Upper lobe of right lung (tissue), 1 donor: ENCODE measurements at places on chromosomes 7 and 10. TPM values are rescaled to one million over a fixed set of nuclear protein-coding genes. Genes with fewer than 3 reads are reported as not detected.

GRCh38 chr7:155858521-155859061 is 46.3 kb upstream of the SHH start:
- H3K27me3 ChIP-seq: no peaks in the 10 kb centered on the region
- no peak overlapping the region for H3K27ac ChIP-seq
- DNase-seq: no peak
- H3K4me3 ChIP-seq: no peak overlapping the region
- peaks cover 5% of the 10 kb centered on the region for H3K4me1 ChIP-seq
- H3K36me3 ChIP-seq: no peaks in the 10 kb centered on the region

The NRCAM gene
- total RNA-seq: 2.0 TPM

DNA sequence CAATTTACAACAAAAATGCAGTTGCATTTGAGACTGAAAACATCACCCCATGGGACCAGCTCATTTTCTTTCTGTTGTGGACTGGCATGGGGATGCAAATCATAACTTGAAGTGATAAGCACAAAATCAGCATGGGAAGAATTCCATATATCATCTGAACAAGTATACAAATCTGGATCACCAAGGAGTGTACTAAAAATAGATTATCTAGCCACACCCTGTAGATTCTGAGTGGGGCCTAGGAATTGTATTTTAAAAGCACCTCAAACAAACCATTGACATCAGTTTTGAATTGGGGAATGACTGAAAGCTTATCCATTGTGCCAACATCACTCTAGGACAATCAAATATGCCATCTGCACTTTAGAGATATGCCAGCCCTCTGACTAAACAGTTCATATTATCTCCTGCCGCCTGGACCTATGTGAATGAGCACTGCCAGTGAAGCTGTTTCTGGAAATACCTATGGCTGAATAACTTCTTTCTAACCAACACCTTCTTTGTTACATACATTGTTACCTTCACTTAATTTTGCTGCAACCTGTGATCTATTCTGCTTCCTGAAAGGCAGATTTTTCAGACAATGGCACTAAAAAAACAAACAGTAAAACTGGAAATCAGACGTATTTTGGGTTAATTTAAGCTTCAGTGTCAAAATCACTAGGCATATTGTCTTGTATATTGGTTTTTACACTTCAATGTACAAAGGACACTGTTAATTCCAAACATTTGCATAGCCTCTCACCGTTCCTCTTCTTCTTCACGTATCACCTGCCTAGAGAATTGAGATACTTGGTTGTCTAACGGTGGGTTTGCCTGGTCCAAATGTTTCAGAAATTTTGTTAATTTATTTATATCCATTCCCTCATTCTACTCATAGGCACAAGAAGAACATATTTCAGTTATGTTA is 42.4 kb upstream of the HGF start:
- no peaks in the 10 kb centered on the region for H3K27me3 ChIP-seq
- H3K36me3 ChIP-seq: no peaks in the 10 kb centered on the region
- no peak overlapping the region for H3K27ac ChIP-seq
- no peaks in the 10 kb centered on the region for H3K4me1 ChIP-seq
- no peak for DNase-seq

The CUBN gene
- 1.3 TPM for total RNA-seq

- no peaks in the 10 kb centered on the region for H3K27me3 ChIP-seq
- peaks cover 7% of the 10 kb centered on the region for H3K4me1 ChIP-seq
- no peaks in the 10 kb centered on the region for H3K36me3 ChIP-seq
- H3K27ac ChIP-seq: peak overlapping the region; percentile 80
- no peak for DNase-seq
- H3K4me3 ChIP-seq: peak overlapping the region; percentile 73
These were observed 843 bp downstream of the CFAP70 start for GRCh38 chr10:73357821-73358220.

DNA sequence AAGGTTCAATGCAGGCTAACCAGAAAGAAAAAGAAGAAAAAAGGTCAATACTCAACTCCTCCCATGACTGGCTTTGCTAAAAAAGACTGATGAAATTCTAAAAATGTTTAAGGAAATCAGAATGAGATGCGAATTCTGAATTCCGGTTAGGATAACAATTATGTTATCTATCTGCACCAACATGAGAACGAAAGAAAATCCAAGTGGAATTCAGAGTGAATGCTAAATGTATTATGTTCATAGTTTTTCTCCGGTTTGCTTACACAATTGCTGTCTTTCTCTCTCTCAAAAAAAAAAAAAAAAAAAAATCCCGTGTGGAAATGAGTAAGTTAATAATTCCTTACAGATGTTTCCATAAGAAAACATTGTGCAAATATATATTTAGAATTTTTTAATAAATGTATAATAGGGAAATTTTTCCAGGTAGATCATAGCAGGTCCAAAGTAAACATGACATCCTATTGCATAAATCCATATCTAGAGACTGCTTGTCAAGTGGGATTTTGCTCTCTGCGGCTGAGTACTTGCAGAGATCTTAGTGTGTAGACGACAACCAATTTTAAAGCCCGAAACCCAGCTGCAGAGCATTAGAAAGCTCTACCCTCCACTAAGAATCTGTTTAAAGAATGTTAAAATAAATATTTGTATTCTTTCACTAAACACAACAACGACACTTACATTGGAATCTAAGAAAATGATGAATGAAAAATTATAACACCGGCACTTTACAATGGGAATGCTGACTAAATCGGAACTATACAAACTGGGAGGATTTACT is 104.0 kb downstream of the JAZF1 start:
- H3K4me3 ChIP-seq: no peak overlapping the region
- DNase-seq: no peak
- no peaks in the 10 kb centered on the region for H3K36me3 ChIP-seq

The LRRC18 gene
- total RNA-seq: 0.96 TPM

DNA sequence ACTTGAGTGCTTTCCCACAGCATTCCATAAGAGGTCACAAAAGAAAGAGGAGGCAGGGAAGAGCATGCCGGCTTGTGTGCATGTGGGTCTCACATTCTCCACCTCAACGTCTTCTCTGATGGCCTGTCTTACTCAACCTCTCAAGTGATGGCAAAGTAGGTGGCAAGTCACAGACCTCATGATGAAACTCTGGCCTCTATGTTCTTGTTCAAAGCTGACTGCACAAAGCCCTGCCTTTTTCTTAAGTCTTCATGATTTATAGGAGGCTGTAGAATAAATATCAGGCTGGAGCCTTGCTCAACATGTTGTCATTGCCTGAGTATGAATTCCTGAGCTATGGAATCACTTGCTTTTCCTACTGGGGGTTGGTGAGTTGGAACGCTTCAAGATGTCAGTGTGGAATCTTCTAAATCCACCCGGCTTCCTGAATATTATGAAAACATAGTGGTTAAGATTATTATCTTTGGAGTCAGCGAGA is 213.6 kb upstream of the INHBA start:
- H3K4me3 ChIP-seq: no peak overlapping the region
- H3K36me3 ChIP-seq: no peaks in the 10 kb centered on the region
- no peak for DNase-seq
- H3K4me1 ChIP-seq: no peaks in the 10 kb centered on the region
- H3K27me3 ChIP-seq: no peaks in the 10 kb centered on the region
- peak overlapping the region; percentile 14 for H3K27ac ChIP-seq

- DNase-seq: no peak
- no peak overlapping the region for H3K27ac ChIP-seq
- no peaks in the 10 kb centered on the region for H3K27me3 ChIP-seq
These were observed 65.2 kb upstream of the OIT3 start for GRCh38 chr10:72828294-72828693.

The TFEC gene
- total RNA-seq: 29.8 TPM
